Osteoblast (primary cell): ENCODE measurements at places on chromosomes 3 and 15. TPM values are rescaled to one million over a fixed set of nuclear protein-coding genes. Genes with fewer than 3 reads are reported as not detected.

- H3K4me1 ChIP-seq: peaks cover 6% of the 10 kb centered on the region
- H3K36me3 ChIP-seq: no peaks in the 10 kb centered on the region
- DNase-seq: no peak
- no peaks in the 10 kb centered on the region for H3K27me3 ChIP-seq
- H3K4me3 ChIP-seq: no peak overlapping the region
Measured at GRCh38 chr3:98573181-98573728, 20.2 kb downstream of the CPOX start.

Gene ECE2
- not detected in 2 replicates for total RNA-seq

Gene LIPC
- 1.1 and 2.7 TPM in 2 replicates for total RNA-seq

GRCh38 chr3:183871541-183871940 lies 13.1 kb downstream of the PARL start:
- H3K27me3 ChIP-seq: no peaks in the 10 kb centered on the region
- peaks cover 5% of the 10 kb centered on the region for H3K36me3 ChIP-seq
- DNase-seq: no peak
- H3K27ac ChIP-seq: no peak overlapping the region

DNA sequence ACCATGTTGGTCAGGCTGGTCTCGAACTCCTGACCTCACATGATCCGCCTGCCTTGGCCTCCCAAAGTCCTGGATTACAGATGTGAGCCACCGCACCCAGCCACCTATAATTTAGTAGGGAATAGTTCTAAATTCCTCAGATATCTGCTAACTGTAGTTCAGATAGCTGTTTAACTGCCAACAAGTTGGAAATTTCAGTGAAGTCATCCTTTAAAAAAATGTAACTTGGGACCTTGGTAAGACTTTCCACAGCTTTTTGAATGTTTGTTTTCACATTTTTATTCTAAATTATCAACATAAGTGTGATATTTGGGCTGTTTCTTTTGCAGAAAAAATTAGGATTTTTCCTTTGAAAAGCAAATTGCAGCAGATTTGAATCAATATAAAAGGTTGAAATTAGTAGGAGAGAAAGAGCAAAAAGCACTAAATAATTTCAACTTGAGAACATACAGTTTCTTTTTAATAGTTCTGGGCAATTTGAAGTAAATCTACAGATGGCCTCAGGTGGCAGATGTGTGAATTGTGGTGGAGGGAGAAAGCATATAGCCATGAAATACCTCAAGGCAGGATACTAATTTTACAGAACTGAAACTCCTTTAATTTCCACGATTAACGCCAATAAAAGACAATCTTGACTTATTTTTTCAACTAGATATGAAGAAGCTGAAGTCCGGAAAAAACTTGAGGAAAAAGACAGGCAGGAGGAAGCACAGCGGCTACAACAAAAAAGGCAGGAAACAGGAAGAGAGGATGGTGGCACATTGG lies 34.3 kb downstream of the USP8 start:
- no peaks in the 10 kb centered on the region for H3K27me3 ChIP-seq
- H3K27ac ChIP-seq: no peak overlapping the region
- peaks cover 12% of the 10 kb centered on the region for H3K36me3 ChIP-seq
- no peak for DNase-seq
- no peak overlapping the region for H3K4me3 ChIP-seq
